Tibial nerve (tissue), 4 donors: ENCODE measurements at places on chromosomes 2 and 18. TPM values are rescaled to one million over a fixed set of nuclear protein-coding genes. Genes with fewer than 3 reads are reported as not detected.

- no peak overlapping the region for H3K27ac ChIP-seq
- H3K27me3 ChIP-seq, result no peaks in the 10 kb centered on the region
Observed at GRCh38 chr2:35510636-35511035, 844.9 kb upstream of the CRIM1 start.

GRCh38 chr2:217016796-217017419 is 157.0 kb upstream of the TNP1 start:
- no peaks in the 10 kb centered on the region for H3K36me3 ChIP-seq
- no peaks in the 10 kb centered on the region for H3K4me1 ChIP-seq
- H3K4me3 ChIP-seq, result no peak overlapping the region
- DNase-seq, result no peak
- no peak overlapping the region for H3K27ac ChIP-seq
- no peaks in the 10 kb centered on the region for H3K27me3 ChIP-seq

The PLCD4 gene
- 12.4 TPM for total RNA-seq

GRCh38 chr2:13056259-13056843 is 339.6 kb downstream of the TRIB2 start:
- no peaks in the 10 kb centered on the region for H3K27me3 ChIP-seq
- H3K4me1 ChIP-seq, result no peaks in the 10 kb centered on the region
- no peak overlapping the region for H3K4me3 ChIP-seq
- no peaks in the 10 kb centered on the region for H3K36me3 ChIP-seq
- no peak for DNase-seq

GRCh38 chr2:240186191-240186725 is 45.8 kb upstream of the OTOS start:
- H3K4me3 ChIP-seq, result no peak overlapping the region
- DNase-seq, result no peak
- no peaks in the 10 kb centered on the region for H3K4me1 ChIP-seq
- no peak overlapping the region for H3K27ac ChIP-seq
- H3K36me3 ChIP-seq, result no peaks in the 10 kb centered on the region

DNA sequence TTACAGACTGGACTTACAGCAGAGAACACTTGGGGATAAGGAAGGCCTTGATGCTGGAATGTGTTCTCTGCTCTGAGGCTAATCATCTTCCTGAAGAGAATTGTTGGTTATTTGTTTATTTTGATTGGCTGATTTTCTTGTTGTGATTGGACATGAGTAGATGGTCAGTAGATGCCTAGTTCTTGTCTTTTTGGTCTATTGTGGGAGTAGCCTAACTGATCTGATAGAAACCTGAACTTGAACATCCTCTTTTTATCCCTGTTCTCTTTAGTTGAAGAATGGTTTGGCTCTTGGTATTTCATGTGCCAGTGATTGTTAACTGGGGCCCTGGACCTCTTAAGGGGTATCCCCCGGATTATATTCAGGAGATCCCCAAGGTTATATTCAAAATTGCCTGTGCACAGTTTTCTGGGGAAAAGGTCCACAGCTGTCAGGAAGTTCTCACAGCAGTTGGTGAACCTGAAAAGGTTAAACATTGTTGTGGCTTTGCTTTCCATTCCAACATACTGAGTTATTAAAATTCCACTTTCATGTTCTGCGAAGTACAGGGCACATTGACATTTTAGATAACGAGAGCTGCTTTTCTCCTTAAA is 13.6 kb downstream of the TWSG1 start:
- no peak overlapping the region for H3K4me3 ChIP-seq
- DNase-seq, result no peak
- no peaks in the 10 kb centered on the region for H3K27me3 ChIP-seq
- no peaks in the 10 kb centered on the region for H3K36me3 ChIP-seq
- no peak overlapping the region for H3K27ac ChIP-seq
- peaks cover 4% of the 10 kb centered on the region for H3K4me1 ChIP-seq

The CXCR1 gene
- 0.21 TPM for total RNA-seq

DNA sequence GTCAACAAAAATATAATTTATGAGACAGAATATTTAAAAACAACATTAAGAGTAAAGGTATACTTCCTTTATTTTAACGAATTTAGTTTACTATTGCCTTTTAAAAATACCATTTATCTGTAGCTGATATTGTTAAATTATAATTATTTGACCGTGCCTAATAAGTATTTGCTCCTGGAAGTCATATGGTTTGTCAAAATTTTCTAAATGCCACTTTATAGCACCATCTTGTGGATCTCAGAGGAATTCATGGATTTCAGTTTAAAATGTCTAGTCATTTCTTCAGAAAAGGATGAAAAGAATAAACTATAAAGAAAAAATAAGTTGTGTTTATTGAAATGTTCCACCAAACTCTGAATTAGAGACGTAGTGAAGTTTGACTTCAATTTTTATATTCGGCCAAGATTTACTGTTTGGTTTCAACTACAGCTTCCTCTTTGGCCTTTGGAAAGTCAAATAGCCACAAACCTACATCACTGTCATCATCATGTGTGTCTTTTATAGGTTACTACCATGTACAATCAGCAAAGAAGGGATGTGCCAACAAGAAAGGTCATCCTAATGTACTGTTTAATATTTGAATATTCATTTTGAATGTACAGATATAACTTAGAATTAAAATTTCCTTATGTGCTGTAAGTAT is 10.3 kb upstream of the FTCDNL1 start:
- no peaks in the 10 kb centered on the region for H3K36me3 ChIP-seq
- H3K4me1 ChIP-seq, result no peaks in the 10 kb centered on the region
- no peak for DNase-seq
- H3K4me3 ChIP-seq, result no peak overlapping the region
- H3K27me3 ChIP-seq, result no peaks in the 10 kb centered on the region
- no peak overlapping the region for H3K27ac ChIP-seq

The CCBE1 gene
- 1.5 TPM for total RNA-seq

The ASB18 gene
- total RNA-seq, result not detected

- H3K27me3 ChIP-seq, result no peaks in the 10 kb centered on the region
- no peak overlapping the region for H3K27ac ChIP-seq
- H3K4me1 ChIP-seq, result peaks cover 4% of the 10 kb centered on the region
- DNase-seq, result no peak
- no peaks in the 10 kb centered on the region for H3K36me3 ChIP-seq
Observed at GRCh38 chr2:138086576-138086975, 122.3 kb downstream of the HNMT start.

DNA sequence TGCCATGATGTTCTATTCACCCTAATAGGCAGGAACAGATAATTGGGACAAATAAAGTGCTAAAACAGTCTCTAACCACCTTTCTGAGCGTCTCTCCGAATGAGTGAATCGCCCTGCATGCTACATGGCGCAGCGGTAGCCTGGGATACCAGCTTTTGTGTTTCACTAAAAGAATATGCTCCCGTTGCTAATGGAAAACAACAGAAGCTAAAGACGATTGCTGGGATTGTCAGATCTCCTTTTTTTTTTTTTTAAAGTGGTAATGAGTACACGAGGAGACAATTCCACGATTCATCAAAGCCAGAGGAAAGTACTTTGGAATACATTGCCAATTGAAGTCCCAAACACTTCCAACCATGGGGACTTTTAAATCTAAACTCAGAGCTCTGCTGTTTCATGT is 1815.3 kb upstream of the CELF4 start:
- no peaks in the 10 kb centered on the region for H3K36me3 ChIP-seq
- no peak overlapping the region for H3K4me3 ChIP-seq
- no peak overlapping the region for H3K27ac ChIP-seq
- DNase-seq, result no peak

The ALK gene
- total RNA-seq, result 4.8 TPM

GRCh38 chr2:195622966-195623365 is 34.1 kb upstream of the SLC39A10 start:
- H3K36me3 ChIP-seq, result no peaks in the 10 kb centered on the region
- no peak for DNase-seq
- no peaks in the 10 kb centered on the region for H3K4me1 ChIP-seq
- H3K27ac ChIP-seq, result no peak overlapping the region

DNA sequence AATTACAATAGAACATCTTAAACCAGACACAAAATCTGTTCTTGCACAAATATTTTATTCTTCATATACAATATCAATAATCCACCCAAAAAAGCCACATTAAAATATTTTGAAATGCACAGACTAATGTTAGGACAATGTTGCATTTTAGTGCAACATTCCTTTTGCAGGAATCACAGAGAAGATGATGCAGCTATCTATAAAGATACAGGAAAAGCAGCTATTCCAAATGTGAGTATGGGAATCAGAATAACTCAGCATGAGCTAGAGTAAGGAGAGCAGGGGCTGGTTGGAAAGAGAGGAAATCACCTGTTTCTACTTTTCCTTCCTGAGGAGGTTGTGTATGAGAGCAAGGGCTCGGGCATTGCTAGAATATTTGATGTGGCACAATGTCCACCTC is 4.8 kb downstream of the C2orf66 start:
- H3K4me3 ChIP-seq, result no peak overlapping the region
- no peak for DNase-seq
- H3K36me3 ChIP-seq, result no peaks in the 10 kb centered on the region
- H3K27me3 ChIP-seq, result no peaks in the 10 kb centered on the region
- no peak overlapping the region for H3K27ac ChIP-seq

The NPC1 gene
- total RNA-seq, result 96.4 TPM

GRCh38 chr18:59093668-59094067 is 46.0 kb upstream of the SEC11C start:
- H3K4me3 ChIP-seq, result no peak overlapping the region
- DNase-seq, result no peak
- no peak overlapping the region for H3K27ac ChIP-seq
- H3K27me3 ChIP-seq, result no peaks in the 10 kb centered on the region
- no peaks in the 10 kb centered on the region for H3K36me3 ChIP-seq

- no peak overlapping the region for H3K27ac ChIP-seq
- no peaks in the 10 kb centered on the region for H3K27me3 ChIP-seq
- no peaks in the 10 kb centered on the region for H3K4me1 ChIP-seq
- no peak for DNase-seq
- no peak overlapping the region for H3K4me3 ChIP-seq
Observed at GRCh38 chr2:148259674-148260073, 238.8 kb downstream of the MBD5 start.

DNA sequence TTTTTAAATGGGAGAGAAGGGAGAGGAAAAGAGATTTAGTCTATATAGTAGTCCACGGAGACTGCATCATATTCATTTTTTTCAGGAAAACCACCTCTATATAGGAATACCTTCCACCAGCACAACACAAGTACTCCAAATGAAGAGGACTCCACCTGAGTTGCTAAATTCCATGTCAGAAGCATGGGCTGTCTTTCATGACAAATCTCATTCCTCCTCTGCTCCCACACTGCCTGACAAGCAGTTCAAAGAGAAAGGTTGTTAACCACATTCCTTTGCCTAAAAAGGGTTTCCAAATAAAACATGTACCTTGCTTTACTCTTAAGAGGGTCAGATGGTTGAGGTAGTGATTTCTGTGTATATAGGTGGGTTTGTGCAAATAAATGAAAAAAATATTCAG is 122.0 kb downstream of the TMEFF2 start:
- H3K27ac ChIP-seq, result no peak overlapping the region
- no peak for DNase-seq
- H3K4me1 ChIP-seq, result no peaks in the 10 kb centered on the region
- no peak overlapping the region for H3K4me3 ChIP-seq
- no peaks in the 10 kb centered on the region for H3K36me3 ChIP-seq
- H3K27me3 ChIP-seq, result no peaks in the 10 kb centered on the region

GRCh38 chr18:55862693-55863390 is 274.9 kb upstream of the TCF4 start:
- H3K27ac ChIP-seq, result no peak overlapping the region
- H3K27me3 ChIP-seq, result peaks cover 19% of the 10 kb centered on the region
- no peak overlapping the region for H3K4me3 ChIP-seq
- DNase-seq, result no peak
- no peaks in the 10 kb centered on the region for H3K36me3 ChIP-seq

DNA sequence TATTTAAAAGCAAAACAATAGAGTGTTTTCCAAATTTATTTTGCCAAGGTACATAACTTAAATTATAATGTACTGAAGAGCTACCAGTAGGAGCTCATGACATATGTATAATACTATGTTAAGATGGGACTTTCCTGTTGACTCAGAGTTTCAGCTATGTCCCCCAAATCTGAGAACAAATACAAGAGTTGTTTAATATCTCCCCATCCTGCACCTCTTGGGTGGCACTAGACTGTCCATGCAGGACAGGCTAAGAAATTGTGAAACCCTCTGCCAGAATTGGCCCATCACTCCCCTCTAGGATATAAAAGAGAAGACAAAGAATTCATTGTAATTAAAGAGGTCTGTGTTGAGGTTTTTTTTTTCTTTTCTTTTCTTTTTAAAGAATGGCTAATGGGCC is 21.7 kb upstream of the CTAGE1 start:
- H3K27ac ChIP-seq, result no peak overlapping the region
- H3K27me3 ChIP-seq, result no peaks in the 10 kb centered on the region
- no peaks in the 10 kb centered on the region for H3K36me3 ChIP-seq
- H3K4me1 ChIP-seq, result no peaks in the 10 kb centered on the region

- DNase-seq, result no peak
- no peak overlapping the region for H3K27ac ChIP-seq
- H3K27me3 ChIP-seq, result no peaks in the 10 kb centered on the region
- H3K36me3 ChIP-seq, result no peaks in the 10 kb centered on the region
Observed at GRCh38 chr2:102789349-102790090, 27.7 kb downstream of the TMEM182 start.

The EIF2AK2 gene
- 26.9 TPM for total RNA-seq

GRCh38 chr2:205768815-205769494 is 86.7 kb downstream of the NRP2 start:
- H3K36me3 ChIP-seq, result peaks cover 40% of the 10 kb centered on the region
- H3K4me1 ChIP-seq, result peaks cover 69% of the 10 kb centered on the region
- H3K27me3 ChIP-seq, result no peaks in the 10 kb centered on the region
- H3K4me3 ChIP-seq, result no peak overlapping the region
- peak overlapping the region; percentile 65 for H3K27ac ChIP-seq
- no peak for DNase-seq

DNA sequence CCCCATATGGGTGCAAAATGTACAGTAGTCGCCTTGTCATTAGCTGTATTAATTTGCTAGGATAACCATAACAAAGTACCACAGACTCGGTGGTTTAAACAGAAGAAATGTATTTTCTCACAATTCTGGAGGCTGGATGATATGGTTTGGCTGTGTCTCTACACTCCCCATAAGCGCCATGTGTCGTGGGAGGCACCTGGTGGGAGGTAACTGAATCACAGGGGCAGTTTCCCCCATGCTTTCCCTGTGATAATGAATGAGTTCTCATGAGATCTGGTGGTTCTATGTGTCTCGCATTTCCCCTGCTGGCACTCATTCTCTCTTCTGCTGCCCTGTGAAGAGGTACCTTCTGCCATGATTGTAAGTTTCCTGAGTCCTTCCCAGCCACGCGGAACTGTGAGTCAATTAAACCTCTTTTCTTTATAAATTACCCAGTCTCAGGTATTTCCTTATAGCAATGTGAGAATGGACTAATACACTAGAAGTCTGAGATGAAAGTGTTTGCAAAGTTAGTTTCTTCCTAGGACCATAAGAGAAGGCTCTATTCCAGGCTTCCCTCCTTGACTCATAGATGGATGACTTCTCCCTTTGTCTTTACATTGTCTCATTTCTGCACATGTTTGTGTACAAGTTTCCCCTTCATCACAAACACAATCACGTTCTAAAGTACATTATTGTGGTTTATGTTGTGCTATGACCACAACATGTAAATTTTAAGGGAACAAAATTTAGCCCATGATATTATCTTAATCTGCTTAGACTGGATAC is 1442.6 kb downstream of the SUCLG1 start:
- no peaks in the 10 kb centered on the region for H3K27me3 ChIP-seq
- H3K4me3 ChIP-seq, result no peak overlapping the region
- H3K4me1 ChIP-seq, result no peaks in the 10 kb centered on the region
- no peak for DNase-seq
- no peak overlapping the region for H3K27ac ChIP-seq
- no peaks in the 10 kb centered on the region for H3K36me3 ChIP-seq
